PC-9 (cell line): ENCODE measurements at places on chromosomes 2 and 18. TPM values are rescaled to one million over a fixed set of nuclear protein-coding genes. Genes with fewer than 3 reads are reported as not detected.

Gene ANTXR1
- total RNA-seq: 36.1 and 48.3 TPM in 2 replicates

GRCh38 chr2:101793277-101793969 is 95.9 kb downstream of the MAP4K4 start:
- H3K4me3 ChIP-seq: no peak overlapping the region
- no peaks in the 10 kb centered on the region for H3K27me3 ChIP-seq
- H3K4me1 ChIP-seq: peaks cover 17% of the 10 kb centered on the region
- H3K27ac ChIP-seq: no peak overlapping the region
- H3K36me3 ChIP-seq: peaks cover 23% of the 10 kb centered on the region
- DNase-seq: no peak

- peaks cover 59% of the 10 kb centered on the region for H3K4me1 ChIP-seq
- no peaks in the 10 kb centered on the region; the same call in 1 of the 2 replicates for H3K27me3 ChIP-seq
- H3K4me3 ChIP-seq: no peak overlapping the region
- no peak for DNase-seq
These were observed 208.4 kb upstream of the SMAD2 start for GRCh38 chr18:48138660-48139430.

DNA sequence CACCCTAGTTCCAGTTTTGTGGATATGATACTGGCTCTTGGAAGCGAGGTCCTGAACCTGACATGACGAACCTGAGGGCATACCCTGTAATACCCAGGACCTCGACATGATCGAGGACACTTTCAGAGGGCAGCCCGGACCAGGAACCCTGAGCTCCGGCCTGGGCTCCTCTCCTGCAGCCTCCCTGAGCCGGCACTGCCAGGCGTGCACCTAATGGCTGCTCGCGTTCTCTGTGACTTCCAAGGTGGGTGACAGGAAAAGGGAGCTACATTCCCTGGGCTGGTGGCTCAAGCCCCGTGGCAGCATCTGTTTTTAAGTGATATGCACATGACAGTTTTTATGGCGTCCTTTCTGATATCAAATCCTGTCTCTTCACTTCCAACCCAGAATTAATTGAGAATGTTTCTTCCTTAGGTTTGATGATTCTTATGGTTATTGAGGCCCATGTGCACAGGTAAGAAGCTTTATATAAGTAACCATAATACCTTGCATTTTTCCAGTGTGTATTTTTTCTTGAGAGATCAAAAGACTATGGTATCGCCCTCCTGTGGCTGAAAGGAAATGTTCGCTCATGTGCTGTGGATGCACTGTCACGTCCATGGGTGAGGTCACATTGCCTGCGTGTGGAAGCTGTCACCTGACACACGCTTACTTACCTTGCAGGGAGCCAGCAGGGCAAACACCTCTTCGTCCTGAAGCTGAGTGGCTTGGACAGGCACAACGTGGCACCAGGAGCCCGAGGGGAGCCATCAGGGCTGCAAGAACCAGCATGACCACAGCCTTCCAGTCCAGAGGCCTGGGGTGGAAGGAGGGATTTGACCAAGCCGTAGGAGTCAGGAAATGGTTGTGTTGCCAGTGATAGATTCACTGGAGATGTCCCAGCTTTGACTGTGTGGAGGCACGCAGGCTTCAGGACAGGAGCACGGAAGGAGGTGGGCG is 367.4 kb upstream of the MYT1L start:
- no peaks in the 10 kb centered on the region for H3K36me3 ChIP-seq
- no peak overlapping the region for H3K27ac ChIP-seq
- peaks cover 100% of the 10 kb centered on the region for H3K27me3 ChIP-seq

- H3K4me1 ChIP-seq: no peaks in the 10 kb centered on the region
- no peak overlapping the region for H3K27ac ChIP-seq
- no peak overlapping the region for H3K4me3 ChIP-seq
- no peaks in the 10 kb centered on the region for H3K36me3 ChIP-seq
- H3K27me3 ChIP-seq: peaks cover 52% of the 10 kb centered on the region
These were observed 287.7 kb upstream of the ID2 start for GRCh38 chr2:8394131-8394530.

GRCh38 chr18:78643004-78643403 is 336.6 kb upstream of the SALL3 start:
- H3K27ac ChIP-seq: no peak overlapping the region
- peaks cover 72% of the 10 kb centered on the region for H3K27me3 ChIP-seq
- no peak overlapping the region for H3K4me3 ChIP-seq
- no peak for DNase-seq
- H3K4me1 ChIP-seq: no peaks in the 10 kb centered on the region
- no peaks in the 10 kb centered on the region for H3K36me3 ChIP-seq

GRCh38 chr18:73614812-73615211 is 532.8 kb downstream of the FBXO15 start:
- peak; percentile 91 for DNase-seq
- H3K27ac ChIP-seq: no peak overlapping the region

Gene ALK
- not detected in 2 replicates for total RNA-seq

DNA sequence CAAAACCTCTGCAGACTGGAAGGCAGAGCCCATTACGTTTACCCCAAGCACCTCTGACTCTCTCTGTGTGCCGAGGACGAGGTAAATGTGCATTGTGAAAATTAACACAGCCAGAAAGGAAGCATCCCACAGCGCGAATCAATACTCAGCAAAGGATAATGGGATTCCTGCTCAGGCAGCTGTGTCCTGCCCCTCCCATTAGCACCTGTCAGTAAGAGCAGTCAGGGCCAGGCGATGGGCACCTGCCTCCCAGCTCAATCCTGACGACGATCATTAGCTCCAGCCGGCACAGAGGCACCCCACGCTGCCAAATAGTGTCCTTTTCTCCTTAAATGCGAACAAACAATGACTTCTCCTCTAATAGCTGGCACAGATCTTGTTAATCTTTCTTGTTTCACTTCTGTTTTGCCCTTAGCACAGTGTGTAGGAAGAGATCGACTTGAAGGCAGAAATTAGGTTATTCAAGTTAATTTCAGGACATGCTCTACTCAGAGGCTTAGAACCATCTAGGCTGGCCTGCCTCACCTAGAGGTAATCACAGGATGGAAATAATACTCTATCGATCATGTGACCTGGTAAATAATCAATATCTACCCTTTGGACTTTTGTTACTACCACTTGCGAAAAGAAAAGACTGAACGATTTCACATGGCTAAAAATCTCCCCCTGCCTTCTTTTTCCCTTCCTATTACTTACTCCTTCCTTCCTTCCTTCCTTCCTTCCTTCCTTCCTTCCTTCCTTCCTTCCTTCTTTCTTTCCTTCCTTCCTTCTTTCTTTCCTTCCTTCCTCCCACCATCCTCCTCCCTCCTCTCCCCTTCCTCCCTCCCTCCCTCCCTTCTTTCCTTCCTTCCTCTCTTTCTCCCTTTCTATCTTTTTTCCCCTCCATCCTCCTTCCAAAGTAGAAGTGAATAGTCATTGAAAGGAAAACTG is 487.9 kb upstream of the ID2 start:
- no peak overlapping the region for H3K27ac ChIP-seq
- no peak for DNase-seq
- H3K4me1 ChIP-seq: no peaks in the 10 kb centered on the region
- H3K4me3 ChIP-seq: no peak overlapping the region

Gene CD8A
- total RNA-seq: 0.28 and 0.45 TPM in 2 replicates

Gene CYBRD1
- total RNA-seq: 125 and 132 TPM in 2 replicates

- H3K4me3 ChIP-seq: no peak overlapping the region
- no peak overlapping the region for H3K27ac ChIP-seq
- DNase-seq: no peak
- no peaks in the 10 kb centered on the region for H3K4me1 ChIP-seq
- no peaks in the 10 kb centered on the region for H3K27me3 ChIP-seq
These were observed 65.3 kb upstream of the AMMECR1L start for GRCh38 chr2:127951026-127951425.

DNA sequence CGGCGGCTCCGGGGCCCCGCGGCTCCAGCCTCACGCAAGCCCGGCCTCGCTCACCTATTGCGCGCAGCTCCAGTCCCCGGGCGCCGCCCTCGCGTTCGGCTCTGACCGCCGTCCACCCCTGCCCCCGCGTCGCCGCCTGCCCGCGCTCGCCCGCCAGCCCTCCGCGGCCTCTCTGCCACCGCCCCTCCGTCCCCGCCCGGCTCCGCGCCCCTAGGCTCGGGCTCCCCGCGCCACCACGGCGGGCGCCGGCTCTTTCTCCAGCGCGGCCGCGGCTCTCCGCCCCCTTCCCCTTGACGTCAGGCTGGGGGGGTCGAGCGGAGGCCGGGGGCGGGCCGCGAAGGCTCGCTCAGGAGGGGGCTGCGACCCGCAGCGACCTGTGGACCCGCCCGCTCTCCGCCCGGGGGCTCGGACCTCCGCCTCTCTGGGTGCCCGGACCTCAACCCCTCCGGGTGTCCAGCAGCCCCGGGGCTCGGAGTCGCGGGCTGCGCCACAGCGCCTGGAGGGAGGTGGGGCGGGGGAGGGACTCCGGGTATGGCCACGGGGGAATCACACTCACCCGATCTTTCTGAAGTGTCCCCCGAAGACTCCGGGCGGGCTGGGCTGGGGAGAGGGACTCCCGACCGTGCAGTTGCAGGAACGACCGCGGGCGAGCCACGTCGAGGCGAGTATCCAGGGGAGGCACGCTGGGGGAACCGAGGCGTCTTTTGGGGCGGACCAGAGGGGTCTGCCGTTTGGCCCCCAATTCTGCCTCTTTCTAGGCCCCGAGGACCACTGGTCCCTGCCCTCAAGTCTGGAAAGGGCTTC is at the start of gene SEMA4C:
Gene SEMA4C, minus strand, starts transcription at position 259 of the 804 bp plus-strand sequence. CDS start 2,194 bp downstream, outside the sequence.
- H3K27ac ChIP-seq: peak within 1 kb of the TSS; percentile 43; the same call in 1 of the 2 replicates
- H3K4me3 ChIP-seq: peak within 1 kb of the TSS; percentile 82
- no peak for DNase-seq
- peaks cover 21% of the 10 kb centered on the region for H3K36me3 ChIP-seq
